ENCODE measurements at places on chromosomes 7 and 10. TPM values are rescaled to one million over a fixed set of nuclear protein-coding genes. Genes with fewer than 3 reads are reported as not detected.

GRCh38 chr7:102202556-102202955 lies 84.1 kb upstream of the SH2B2 start:
- DNase-seq, result no peak

DNA sequence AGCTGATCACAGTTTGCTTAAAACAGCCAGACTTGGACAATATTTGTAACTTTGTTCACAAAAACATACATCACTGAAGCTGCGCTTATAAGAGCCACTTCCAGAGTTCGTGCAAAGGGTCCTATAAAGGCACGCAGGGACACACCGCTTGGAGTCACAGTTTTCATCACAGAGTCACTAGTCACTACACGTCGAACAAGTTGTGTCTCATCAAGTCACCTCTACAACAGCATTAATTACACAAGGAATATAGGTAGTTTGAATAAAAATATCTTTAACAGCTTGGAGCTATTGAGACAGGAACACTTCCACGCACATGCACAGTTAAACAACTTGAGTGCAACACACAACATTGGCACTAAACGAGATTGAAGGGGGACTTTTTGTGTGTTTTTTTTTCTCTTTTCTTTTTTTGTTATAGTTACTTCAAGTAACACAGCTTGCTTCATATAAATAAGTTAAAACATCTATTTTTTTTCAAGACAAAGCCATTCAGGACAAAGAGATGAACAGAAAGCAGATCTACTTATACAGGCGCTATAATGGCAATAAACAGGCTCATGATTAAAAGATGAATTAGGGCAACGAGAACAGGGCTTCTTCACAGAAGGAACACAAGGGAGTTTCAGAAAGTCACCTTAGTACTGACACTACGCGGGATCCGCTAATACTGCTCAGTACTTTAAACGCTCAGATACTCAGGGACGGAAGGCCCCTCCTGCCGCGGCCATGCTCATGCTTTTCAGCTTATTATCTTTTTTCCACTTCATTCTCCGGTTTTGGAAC lies 2.2 kb downstream of the HOXA5 start:
- DNase-seq, result no peak

DNA sequence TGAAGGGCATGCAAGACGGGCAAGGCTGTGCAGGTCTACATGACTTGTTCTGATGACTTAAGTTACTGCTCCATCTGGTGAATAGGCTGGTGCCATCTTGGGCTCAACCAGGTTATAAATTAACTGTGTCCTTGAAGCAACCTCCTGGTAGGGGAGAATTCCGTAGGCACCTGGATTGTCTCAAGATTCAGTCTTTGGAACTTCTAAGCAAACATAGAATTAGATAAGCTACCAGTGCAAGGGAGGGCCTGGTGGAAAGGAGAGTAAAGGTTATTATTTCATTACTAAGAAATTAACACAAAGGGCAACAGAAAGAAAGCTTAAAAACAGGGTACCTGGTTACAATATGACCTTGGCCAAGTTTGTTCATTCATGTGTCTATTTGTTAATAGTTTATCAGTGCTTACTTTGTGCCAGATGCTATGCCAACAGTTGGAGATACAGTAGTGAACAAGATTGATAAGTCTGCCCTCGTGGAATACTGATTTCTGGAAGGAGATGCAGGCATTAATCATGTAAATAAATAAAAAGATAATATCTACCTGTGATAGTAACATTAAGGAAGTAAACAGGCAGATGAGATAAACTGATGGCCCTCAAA lies 107.0 kb upstream of the PALS2 start:
- DNase-seq, result no peak

DNA sequence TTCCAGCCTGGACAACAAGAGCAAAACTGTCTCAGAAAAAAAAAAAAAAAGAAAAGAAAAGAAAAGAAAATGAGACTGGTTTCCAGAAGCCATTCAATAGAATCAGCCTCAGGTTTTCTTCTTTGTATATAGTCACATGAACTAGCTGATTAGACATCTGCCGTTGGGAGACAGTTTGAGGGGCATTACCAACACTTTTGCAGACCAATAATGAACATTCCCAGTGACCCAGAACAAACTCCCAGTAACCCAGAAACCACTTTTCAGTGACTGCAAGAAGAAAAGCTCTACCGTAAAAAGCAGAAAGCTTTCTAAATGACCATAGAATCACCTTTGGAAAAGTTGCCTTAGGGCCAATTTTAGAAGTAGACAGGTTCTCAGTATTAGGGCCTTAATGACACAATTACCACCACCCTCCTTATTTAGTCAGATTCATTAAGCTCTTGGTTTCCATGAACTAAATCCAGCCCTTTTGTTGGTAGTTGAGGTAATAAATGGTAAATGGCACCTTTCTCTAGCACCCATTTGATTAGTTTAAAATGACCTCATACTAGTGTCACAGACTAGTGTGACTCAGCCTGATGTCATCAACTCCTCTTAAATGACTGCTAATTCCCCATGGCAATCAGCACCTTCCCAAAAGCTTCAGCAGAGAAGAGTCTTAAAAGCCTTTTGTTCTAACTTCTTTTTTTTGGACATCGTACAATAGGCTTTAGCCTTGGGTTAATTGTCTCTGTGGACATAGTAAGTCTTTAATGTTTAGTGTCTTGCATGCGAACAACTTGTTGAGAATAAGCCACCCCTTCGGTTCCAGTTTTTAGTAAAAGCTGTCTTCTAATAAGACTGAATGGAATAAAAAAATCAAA lies 33.6 kb upstream of the XRCC2 start:
- DNase-seq, result no peak

MKX gene
- total RNA-seq, result 2.2 TPM

UPK3BL1 gene
- 83.7 TPM for total RNA-seq

NPVF gene
- total RNA-seq, result not detected

LAMB1 gene
- total RNA-seq, result 152 TPM

- no peak for DNase-seq
These were observed 30.5 kb downstream of the CTNNA3 start for GRCh38 chr10:67665491-67665890.

TPK1 gene
- total RNA-seq, result 1.7 TPM

- DNase-seq, result no peak
These were observed 121.9 kb downstream of the BBS9 start for GRCh38 chr7:33251301-33251700.

RHOBTB1 gene
- total RNA-seq, result 11.0 TPM

GRCh38 chr10:18122753-18123152 lies 17.5 kb upstream of the CACNB2 start:
- no peak for DNase-seq

DNA sequence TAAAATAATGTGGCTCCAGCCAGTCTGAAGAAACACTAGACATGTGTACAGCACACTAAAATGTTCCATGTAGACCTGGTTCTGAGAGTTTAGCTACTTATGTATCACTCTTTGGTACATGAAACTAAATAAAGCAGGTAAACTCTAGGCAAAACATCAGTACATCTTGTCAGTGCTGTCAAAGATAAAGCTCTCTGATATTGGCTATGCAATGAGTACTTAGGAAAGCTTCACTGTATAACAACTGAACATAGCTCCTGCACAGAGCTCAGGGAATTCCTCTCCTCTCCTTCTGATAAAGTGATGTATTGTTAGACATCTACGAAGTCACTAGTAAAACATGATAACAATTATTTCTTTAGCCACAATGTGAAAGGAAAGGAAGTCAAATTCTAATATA lies 3.5 kb downstream of the LRRN3 start:
- no peak for DNase-seq

OPN1SW gene
- total RNA-seq, result not detected

DNA sequence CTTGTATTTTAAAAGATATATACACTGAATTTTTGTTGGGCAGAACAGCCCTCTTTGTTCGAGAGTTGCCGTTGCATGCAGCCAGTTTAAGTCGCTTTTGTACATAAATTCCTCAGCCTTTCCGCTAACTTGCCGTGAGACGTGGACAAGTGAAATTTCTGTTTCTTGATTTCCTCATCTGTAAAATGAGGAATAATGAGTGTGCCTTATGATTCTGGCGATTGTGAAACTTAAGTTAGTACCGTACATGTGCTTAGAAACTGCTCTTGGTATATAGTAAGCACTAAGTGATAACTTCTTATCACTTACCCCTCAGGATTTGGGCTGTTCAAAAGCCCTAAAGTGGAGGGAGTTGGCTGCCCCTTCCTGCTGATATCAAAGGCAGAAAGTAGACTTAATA lies 1.4 kb downstream of the CCNJ start:
- DNase-seq, result no peak

DNA sequence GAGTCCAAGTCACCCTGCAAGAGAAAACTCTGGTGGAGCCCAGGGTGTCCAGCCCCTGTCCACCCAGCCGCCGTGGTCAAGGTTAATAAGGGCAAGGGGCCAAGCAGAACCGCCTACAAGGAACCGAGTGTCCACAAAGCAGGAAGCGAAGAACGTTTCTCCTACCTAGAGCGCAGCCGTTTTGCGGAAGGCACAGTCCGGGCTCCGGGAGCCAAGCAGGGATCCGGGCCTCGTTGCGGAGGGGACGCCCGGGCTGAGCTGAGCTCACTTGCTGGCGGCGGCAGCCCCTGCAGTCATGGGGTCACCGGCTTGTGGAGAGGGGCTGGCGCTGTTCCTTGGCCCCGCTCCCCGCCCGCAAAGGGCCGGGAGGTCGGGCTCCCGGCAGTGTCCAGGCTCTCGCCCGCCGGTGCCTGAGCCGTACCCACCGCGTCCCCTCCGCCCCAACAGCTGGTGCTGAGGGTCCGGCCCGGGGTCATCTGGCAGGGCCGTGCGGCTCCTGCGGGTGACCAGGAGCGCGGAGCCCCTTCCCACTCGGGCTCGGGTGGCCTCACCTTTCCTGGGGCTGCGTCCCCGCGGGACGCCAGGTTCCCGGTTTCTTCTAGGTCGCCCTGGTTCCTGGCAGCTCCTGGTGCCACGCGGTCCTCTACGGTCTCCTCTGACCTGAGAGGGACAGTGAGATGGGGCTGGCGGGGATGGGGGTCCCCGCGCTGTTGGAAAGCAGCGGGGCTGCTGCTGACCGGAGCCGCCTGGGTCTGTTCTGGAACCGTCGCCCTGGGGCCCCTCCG lies 14.0 kb upstream of the ZNF273 start:
- DNase-seq, result peak; percentile 88

DNA sequence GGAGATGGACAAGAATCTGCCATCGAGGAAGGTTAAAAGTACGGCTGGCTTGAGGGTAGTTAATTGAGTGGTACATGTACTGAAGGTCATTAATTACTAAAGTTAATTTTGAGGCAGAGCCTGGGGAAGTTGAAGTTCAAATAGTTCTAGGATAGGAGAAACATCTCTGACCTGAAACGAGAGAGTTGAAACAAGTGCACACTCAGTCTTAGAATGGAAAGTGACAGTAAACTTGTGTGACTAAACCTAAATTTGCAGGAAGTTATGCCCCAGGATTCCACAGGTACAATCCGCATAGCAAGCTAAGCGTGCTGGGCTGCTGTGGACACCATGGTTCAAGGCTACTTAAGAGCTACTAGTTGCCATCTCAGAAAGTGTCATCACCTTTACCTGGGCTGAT lies 209.9 kb downstream of the CHCHD3 start:
- no peak for DNase-seq

MBL2 gene
- total RNA-seq, result not detected

DNA sequence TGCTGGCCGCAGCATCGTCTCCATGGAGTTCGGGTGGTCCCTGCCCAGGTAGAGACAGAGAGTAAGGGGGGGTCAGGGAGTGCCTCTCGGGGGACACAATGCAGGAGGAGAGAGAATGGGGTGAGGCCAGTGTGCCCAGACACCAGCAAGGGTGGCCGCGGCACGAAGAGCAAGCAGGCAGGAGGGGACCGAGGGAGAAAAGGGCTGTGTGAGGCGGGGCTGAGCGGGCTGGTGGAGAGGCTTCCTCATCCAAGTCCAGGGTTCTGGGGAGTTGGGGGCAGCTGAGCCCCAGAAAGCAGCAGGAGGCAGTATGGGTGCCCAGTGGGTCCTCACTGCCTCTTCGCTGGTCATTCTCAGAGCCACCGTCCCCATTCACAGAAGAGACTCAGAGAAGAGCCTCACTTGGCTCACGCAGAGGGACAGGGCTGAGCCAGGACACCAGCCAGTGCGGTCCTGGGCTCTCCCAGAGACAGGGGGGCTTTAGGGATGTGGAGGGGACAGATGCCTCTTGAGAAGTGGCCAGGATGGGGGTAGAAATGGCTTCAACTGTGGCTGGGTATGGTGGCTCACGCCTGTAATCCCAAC lies 78.9 kb downstream of the MICALL2 start:
- DNase-seq, result no peak

- no peak for DNase-seq
These were observed 140.7 kb downstream of the RGS10 start for GRCh38 chr10:119401671-119402395.

- no peak for DNase-seq
These were observed 28.4 kb upstream of the IFRD1 start for GRCh38 chr7:112421666-112422486.

SPOCK2 gene
- 46.9 TPM for total RNA-seq

GRCh38 chr7:31478721-31479120 lies 35.2 kb upstream of the ITPRID1 start:
- DNase-seq, result no peak

COBL gene
- total RNA-seq, result 9.3 TPM

DNA sequence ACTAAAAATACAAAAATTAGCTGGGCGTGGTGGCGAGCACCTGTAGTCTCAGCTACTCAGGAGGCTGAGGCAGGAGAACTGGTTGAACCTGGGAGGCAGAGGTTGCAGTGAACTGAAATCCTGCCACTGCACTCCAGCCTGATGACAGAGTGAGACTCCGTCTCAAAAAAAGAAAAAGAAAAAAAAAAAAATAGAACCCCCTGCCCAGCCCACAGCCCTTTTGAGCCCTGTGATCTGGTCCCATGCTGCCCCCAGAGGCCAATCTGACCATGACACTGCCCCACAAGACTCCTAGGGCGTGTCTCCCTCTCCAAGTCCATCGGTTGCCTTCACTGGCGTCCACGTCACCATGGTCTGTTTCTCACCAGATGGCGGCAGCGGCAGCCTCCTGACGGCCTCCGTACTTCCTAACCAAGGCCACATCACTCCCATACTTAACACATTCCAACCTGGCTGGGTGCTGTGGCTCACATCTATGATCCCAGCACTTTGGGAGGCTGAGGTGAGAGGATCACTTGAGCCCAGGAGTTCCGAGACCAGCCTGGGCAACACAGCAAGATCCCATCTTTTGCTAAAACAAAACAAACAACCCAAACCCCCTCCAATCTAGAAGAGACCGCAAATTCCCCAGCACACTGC lies 18.0 kb downstream of the STX1A start:
- no peak for DNase-seq

CASP7 gene
- 13.8 TPM for total RNA-seq

FOXI2 gene
- 0.25 TPM for total RNA-seq

DNA sequence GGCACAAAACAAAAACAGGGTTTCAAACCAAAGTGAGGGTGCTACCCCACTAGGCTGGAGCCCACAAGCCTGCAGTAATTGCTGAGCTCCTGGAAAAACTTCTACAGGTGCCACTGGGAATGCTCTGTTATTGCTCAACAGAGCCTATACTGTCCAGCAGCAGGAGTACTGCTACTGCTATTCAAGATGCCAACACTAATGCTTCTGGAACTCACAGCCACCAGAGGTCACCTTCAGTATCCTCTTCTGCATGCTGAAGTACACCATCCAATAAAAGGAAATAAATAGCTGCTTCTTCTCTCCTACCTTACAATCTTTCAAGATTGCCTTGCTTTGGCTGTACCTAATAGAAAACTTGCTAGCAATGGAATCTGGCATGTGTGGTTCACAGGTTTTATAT lies 222.0 kb downstream of the LRRN3 start:
- DNase-seq, result no peak

Measured in vagina (tissue), 2 donors.